Fibroblast of skin of back (primary cell): ENCODE measurements at places on chromosomes 16 and 17.
A peak's percentile ranks its signal among the peaks of the same experiment; 100 is the strongest.

- DNase-seq, result no peak
These were observed 58.6 kb upstream of the ENDOV start for GRCh38 chr17:80356231-80356856.

GRCh38 chr17:79335456-79335855, 260.8 kb downstream of the ENGASE start:
- no peak for DNase-seq

DNA sequence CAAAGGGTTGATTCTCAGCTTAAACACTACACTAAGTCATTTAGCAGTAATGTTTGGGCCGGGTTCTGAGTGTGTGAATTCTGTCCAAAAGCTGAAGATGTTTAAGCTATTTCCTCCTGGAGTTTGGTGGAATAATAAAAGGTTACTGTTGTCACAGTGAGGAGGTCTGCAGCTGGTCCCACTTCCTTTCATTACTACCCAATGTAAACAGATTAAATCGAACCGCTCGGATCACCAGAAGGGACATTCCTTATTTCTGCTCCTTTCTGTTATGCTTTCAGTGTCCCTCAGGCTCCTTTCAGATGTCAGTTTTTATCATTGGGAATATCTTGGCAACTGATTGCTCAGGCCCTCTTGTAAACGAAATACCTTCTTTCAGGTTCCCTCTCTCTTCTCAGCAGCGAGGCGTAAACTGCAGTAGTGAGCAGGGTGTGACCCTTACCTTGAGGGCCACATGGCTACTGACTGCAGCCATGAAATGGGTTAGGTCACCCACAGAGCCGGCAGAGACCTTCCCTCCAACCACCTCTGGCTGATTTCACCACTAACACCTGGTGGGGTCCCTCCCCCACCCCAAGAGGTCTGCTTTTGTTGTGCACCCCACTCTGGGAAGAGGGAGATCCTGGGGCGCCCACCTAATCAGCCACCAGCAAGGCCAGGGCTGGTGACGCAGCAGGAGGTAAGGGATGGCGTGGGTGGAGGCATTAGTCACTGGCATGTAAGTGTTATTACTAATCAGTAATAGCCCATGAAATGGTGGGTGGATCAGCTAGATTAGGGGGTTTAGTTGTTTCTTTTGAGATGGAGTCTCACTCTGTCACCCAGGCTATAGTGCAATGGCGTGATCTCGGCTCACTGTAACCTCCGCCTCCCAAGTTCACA, 117.6 kb downstream of the VPS53 start:
- DNase-seq, result peak; percentile 70

GRCh38 chr17:76727745-76728456, 1.3 kb downstream of the METTL23 start:
- DNase-seq, result no peak

- DNase-seq, result no peak
These were observed 152.5 kb downstream of the BANP start for GRCh38 chr16:88103581-88104188.

- DNase-seq, result no peak
These were observed 9.9 kb upstream of the KDM8 start for GRCh38 chr16:27193300-27193990.

- peak; percentile 27 for DNase-seq
These were observed 1.0 kb upstream of the TTYH2 start for GRCh38 chr17:74212209-74212912.
